ENCODE measurements at places on chromosomes 11 and 22.

- peak; percentile 58 for DNase-seq
Measured at GRCh38 chr11:47257517-47258316, at the start of gene NR1H3. NR1H3 (plus strand) TSS chr11:47257996; CDS start chr11:47259217, 1,221 bp downstream.

GRCh38 chr22:45235851-45236342, 4.8 kb downstream of the KIAA0930 start:
- DNase-seq = no peak

DNA sequence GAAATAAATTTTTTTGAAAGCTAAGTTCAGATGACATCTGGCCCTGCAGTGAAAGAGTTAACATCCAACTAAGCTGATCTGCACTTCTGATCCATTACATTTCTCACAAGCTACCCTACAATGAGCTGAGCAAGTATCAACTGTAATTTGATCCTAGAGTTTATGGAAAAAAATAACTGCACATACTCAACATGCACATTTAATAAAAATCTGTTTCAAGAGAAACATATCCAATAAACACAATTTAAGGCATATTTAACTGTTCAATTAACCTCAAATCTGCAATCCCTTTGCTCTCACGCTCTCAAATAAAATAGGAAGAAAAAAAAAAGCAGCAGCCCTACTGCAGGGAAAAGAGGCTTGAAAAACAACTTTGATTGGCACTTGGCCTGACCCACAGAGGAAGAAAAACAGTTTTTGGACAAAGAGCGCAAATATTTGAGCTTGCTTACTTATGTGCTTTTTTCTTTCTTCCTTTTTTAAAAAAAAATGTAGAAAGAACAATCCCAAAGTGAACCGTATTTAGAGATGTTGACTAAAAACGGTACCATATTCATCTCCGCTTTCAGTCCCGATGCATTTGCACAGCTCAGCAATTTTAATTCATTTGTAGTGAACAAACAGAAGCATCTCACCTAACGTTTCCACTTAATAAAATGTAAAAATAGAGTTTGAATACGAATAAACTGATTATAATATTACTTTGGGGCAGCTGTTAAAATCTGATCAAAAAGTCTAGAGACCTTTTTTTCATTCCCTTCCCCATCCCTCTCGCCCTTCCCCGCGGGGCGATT, 1.6 kb downstream of the SESN3 start:
- peak; percentile 18 for DNase-seq

DNA sequence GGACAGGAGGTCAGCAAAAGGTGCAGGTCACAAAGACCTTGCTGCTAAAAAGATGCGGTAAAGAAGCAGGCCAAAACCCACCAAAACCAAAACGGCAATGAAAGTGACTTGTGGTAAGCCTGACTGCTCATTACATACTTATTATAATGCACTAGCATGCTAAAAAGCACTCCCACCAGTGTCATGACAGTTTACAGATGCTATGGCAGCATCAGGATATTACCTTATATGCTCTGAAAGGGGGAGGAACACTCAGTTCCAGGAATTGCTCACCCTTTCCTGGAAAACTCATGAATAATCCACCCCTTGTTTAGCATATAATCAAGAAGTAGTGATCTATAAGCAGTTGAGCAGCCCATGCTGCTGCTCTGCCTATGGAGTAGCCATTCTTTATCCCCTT, 45.2 kb upstream of the SLC5A12 start:
- DNase-seq = no peak

GRCh38 chr22:23591201-23591791, 11.2 kb upstream of the IGLL1 start:
- peak; percentile 44 for DNase-seq

DNA sequence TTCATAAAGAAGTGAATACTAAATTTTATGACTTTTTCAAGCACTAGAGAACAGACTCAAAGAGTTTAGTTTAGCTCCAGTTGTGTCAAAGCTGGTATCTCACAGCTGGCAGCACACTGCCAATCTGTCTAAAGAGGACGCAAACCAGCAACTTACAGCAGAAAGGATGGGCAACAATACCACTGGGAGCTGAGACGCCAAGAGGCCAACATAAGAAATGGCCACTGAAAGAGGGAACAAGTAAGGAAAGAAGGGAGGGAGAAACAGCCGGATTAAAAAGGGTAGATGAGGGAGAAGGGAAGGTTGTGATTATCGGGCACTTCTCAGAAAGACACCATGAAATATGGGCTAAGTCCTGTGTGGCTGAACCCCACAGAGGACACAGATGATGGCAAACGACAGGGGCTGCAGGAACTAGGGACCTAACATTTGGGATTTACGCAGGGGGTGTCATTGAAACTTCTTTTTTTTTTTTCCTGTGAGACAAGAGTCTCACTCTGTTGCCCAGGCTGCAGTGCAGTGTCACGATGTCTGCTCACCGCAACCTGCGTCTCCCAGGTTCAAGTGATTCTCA, 41.7 kb downstream of the SERPIND1 start:
- no peak for DNase-seq

DNA sequence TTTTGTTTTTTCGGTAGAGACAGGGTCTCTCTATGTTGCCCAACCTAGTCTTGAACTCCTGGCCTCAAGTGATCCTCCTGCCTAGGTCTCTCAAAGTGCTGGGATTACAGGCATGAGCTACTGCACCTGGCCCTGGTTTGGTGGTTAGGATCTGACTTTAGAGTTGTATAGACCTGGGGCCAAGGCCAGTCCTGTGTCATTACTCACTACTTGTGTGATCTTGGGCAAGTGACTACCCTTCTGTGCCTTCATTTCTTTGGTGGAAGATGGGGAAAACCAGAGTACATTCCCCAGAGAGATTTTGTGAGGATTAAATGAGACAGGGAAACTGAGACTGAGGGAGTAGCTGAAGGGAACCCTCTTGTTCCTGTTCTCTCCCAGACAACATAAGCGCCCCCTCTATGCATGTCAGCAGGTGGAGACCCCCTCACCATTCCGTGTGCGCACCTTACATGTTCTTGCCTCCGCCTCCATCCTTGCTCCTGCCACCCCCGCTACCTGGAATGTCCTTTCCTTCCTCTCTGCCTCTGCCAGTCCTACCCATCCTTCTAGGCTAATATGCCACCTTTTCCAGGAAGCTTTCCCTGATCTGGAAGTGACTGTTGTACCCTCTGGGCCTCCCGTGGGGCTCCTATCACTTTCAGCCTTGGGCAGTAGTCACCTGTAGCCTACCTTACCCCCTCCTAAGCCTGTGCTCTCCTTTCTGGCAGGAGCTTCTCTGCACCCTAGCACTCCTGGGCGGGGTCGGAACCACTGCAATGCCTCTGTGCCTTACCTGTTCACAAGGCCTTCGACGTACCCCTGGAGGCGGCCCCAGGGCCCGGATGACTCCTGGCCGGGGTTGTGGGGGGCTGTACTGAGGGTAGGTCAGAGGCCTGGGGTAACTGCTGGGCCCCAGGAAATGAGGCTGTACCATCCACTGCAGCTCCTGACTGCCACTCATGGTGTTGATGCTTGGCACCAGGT, 3.9 kb downstream of the FOSL1 start:
- no peak for DNase-seq

DNA sequence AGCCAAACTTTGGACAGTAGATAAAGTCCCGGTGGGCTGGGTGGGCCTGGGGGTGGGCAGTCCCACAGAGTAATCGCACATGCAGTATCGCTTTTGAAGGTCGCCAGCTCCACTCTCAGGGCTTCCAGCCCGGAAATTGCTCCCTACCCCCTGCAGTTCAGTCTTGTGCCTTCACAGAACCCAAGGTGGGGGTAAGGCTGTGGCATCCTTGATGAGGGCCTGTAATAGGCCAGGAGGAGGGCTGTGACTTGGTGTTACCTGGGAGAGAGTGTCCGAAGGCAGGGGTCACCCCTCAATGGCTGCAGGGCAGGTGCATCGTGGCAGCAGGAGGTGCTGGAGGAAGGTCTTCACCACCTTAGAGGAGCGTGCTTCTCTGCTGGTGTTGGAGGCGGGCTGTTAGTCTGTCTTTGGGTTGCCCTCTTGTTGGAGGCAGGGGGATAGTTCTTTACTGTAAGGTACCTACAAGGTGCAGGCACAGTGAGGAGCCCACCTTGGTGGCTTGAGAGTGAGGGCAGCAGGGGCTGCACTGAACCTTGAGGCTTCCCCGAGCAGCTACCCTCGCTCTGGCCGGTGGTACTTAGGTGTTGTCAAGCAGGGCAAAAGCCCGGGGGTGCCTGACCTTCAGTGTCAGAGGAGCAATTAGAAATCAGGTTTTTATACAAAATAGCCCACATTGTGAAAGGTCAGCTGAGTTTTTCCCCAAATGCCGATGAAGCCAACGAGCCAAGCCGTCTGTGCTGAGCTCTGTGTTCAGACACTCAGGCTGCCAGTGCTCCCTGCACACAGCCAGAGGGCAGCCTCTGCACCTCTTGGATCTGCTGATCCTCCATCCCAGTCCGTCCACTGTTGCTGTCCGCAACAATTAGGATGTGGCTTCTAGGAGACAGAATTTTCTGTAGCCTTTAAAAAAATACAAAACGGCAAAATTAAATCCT, 21.9 kb downstream of the SAMM50 start:
- DNase-seq = no peak

DNA sequence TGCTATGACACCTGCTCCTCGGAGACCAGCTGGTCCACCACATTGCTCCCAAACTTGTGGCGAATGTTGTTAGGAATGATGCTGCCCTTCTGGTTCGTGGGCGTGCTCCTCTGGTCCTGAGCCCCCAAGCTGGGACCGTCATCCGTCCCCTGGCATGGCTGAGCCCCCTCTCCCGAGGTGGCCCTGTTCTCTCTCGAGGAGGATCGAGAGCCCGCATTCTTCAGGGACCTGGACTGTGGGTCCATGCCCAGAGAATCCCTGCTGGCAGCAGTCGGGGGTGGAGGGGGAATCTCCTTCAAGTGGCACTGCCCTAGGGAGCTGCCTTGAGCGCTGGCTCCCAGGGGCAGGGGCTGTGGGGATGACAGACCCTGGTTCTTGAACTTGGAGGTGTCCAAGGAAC, 17.4 kb downstream of the TST start:
- DNase-seq = no peak

DNA sequence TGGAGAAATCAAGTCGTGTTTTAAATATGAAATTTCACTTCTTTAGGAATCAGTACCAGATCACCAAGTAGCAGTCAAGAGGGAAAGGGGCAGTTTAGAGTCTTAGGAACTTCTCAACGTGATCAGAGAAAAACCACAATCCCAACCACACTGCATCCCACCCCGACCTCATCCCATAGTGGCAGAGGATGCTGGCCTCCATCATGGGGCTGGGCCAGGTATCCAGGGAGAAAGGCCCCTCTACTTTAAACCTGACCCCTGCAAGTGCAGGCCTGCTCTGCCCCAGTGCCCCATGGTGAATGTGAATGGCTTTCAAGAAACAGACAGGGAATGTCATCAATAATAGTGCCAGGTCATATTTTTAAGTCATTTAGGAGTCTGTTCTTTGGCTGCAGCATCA, 12.1 kb downstream of the CHST1 start:
- no peak for DNase-seq

GRCh38 chr11:60871378-60872061, 4.2 kb downstream of the ZP1 start:
- DNase-seq = peak; percentile 51

GRCh38 chr11:14626650-14627049, 17.0 kb upstream of the PDE3B start:
- DNase-seq = no peak

DNA sequence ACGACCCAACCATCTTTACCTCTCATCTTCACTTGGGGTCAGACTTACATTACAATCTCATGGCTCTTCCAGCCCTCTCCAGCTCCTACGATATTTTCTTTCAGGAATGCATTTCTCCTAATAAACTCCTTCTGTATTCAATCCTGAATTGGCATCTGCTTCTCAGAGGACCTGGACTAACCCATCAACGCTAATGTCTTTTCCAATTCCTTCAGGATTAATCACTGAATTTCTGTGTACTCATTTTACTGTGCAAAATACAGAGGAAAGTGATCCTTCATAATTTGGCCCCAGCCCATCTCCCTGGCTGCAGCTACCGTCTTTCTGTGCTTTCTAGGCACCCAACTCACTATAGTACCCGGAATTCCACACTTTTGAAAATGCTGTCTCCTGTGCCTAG, 239.2 kb downstream of the METTL15 start:
- DNase-seq = no peak

DNA sequence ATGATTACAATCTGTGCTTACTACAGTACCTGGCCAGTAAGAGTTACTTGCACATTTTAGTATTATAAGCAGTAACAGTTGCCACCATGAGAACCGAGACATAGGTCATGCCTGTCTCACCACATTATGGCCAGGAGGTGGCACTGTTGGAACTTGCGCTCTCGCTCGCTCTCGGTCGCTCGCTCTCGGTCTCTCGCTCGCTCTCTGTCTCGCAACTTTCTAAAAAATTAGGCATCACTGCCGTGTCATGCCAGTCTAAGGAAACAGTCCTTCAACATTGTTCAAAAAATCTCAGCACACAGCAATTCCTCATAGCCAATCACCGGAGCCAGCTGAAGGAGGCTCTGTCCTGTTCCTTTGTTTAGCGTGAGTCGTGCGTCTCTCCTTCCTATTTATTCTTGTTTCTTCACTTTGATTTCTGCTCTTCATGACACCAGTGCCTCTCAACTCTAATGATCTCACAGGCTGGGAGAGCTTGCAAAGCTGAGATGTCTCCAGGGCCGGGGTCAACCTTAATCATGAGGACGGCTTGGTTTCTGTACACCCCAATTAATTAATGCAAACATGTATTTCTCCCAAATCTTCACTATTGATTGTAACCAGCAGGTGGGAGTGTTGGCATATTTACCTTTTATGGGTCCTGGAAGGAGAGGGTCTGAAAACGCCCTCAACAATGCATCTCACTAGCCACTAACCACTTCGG, 6.3 kb upstream of the ADAMTS8 start:
- peak; percentile 78 for DNase-seq

DNA sequence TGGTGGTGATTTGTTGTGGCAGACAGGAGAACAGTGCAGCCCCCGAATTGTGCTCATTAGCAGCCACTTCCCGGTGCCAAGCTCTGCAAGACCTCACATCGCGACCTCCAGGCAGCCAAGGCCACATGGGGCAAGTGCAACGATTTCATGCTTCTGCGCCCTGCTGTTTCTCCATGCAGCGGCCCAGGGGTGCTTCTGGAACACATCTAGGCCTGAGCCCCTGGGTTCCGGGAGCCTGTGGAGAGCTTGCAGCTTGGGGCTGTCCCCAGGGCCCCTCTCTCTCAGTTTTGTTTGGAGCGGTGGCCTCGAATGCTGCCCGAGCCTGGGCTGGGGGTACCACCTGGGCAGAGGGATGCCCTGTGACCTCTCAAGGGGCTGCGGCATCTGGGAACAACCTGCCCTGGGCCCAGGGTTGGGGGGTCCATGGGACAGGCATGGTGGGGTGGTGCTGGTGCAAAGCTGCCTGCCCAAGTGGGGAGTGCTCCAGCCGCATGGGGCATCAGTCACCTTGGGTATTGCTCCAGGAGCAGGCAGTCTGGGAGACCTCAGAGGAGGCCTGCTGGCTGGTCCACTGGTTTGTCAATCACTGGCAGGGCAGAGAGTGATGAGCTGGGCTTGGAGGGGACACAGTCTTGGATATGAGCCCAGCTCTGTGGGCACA, 51.9 kb downstream of the TPCN2 start:
- DNase-seq = no peak

DNA sequence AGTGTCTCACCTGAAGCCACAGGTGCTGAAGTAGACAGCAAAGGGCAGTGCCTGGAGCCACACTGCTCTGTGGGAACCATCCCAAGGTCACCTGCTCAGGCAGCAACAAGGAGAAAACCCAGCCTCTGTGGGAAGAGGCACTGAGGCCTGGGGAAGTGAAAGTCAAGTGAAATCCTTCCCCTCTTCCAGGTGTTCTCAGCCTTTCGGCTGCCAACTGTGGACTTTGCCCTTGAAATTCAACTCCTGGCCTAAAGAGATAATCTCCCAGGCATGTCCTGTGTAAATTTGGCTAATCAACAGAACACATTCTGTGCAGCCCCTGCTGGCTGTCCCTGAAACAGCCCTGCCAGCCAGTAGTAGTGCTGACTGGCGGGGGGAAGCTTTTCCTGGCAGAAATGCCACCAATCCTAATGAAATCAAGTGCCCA, 112.1 kb downstream of the RPL27A start:
- DNase-seq = no peak
